GM23248 (cell line): ENCODE measurements at places on chromosomes 5 and 9.

GRCh38 chr9:27394154-27394825 lies 97.3 kb upstream of the EQTN start:
- DNase-seq: no peak

DNA sequence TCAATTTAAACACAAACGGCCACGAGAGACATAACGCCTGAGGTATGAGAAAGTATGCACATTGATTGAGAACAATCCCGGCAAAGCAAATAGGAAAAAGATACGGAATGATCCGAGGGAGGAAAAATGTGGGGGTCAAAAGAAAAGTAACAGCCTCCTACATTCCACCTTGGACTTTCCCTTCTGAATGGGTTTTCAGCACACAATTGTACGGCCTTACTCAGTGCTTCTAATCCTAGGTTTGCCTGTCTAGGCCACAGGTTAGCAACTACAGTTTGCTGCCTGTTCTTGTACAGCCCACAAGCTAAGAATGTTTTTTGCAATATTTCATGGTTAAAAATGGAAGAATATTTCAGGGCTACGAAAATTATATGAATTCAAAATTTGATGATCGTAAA lies 46.2 kb upstream of the RNF20 start:
- no peak for DNase-seq

DNA sequence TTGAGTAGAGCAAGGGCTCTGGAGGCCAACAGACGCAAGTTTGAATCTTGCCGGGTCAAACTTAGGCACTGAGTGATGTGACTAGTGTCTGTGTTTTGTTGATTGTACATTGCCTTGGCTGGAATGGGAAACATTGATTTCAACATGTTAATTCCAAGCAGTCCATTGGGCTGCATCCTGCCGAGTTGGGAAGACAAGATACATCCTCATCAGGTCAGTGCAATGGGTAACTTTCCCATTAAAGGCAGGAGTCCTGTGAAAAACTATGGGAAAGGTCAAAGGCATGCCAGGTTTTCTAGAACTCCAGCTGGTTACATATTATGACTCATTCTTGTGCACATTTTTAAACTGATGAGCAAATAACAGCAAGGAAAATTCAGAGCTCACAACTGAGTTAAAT lies 126.5 kb upstream of the ABCA1 start:
- peak; percentile 76 for DNase-seq

GRCh38 chr5:107542428-107542827 lies 128.3 kb downstream of the EFNA5 start:
- peak; percentile 76 for DNase-seq

GRCh38 chr5:54295651-54296276 lies 14.6 kb downstream of the ARL15 start:
- DNase-seq: no peak

- no peak for DNase-seq
Measured at GRCh38 chr5:135236228-135236907, 162.7 kb downstream of the MACROH2A1 start.

GRCh38 chr5:6178846-6179532 lies 199.4 kb downstream of the MED10 start:
- no peak for DNase-seq

DNA sequence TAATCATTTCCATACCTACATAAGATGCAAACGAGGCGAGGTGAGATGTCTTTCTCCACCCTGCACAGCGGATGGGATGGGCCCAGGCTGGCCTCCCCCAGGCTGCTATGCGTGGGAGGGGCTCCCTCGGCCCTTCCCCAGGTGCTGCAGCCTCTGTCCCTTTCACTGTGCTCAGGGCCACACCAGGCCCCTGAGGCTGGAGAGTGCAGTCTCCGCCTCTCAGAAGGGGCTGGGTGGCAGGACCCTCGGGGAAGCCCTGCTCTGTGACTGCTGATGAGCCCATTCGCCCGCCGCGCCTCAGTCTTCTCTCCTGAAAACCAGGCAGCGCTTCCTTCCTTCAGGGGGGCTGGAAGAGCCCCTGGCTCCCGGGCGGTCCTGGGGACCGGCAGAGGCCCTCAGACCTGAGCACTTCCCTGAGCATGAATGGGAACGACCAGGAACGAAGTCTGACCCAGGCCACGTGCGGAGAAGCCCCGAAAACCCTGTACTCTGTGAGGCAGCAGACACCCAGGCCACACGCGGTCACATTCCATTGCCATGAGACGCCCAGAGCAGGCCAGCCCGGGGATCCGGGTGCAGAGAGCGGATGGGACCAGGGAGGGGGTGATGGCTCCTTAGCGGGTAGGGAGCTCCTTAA lies 21.9 kb upstream of the NOTCH1 start:
- DNase-seq: peak; percentile 88

- peak; percentile 15 for DNase-seq
Measured at GRCh38 chr9:546797-547223, 294.7 kb upstream of the DMRT1 start.

- no peak for DNase-seq
Measured at GRCh38 chr5:133499895-133500294, 112.4 kb downstream of the FSTL4 start.

- no peak for DNase-seq
Measured at GRCh38 chr5:31846934-31847333, 208.0 kb downstream of the PDZD2 start.

DNA sequence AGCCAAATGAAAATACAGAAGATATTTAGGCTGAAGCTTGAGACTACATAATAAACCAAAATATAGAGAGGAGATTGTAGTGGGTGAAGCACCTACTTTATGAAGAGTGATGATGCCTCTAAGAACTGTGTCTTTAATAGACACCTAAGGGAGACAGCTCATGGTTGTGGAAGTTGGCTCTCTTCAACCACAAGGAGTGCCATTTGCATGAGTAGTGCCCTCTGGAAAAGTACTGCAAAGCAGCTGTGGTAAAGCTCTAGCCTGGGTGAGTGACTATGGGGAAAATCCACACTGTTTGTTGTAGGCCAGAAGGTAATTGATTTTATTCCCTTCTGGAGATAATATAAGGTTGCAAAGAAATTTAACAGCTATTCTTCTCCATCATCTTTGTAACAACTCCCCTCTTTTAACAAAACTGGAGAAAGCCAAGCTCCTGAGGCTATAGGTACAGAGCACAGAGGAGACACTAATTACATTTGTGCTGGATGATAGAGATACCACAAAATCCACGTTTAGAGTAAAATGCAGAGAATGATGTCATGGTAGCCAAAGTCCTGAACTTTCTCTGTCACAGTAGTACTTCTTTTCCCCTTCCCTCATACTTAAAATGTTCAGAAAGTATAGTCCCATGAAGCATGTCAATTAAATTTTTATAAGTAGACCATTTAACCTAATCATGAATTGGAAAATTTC lies 122.8 kb downstream of the STARD4 start:
- DNase-seq: peak; percentile 94

- peak; percentile 28 for DNase-seq
Measured at GRCh38 chr5:130055572-130055971, 151.3 kb downstream of the CHSY3 start.

GRCh38 chr9:9612270-9612669 lies 1000.5 kb downstream of the PTPRD start:
- no peak for DNase-seq

GRCh38 chr5:12183003-12183402 lies 278.8 kb upstream of the CTNND2 start:
- no peak for DNase-seq

DNA sequence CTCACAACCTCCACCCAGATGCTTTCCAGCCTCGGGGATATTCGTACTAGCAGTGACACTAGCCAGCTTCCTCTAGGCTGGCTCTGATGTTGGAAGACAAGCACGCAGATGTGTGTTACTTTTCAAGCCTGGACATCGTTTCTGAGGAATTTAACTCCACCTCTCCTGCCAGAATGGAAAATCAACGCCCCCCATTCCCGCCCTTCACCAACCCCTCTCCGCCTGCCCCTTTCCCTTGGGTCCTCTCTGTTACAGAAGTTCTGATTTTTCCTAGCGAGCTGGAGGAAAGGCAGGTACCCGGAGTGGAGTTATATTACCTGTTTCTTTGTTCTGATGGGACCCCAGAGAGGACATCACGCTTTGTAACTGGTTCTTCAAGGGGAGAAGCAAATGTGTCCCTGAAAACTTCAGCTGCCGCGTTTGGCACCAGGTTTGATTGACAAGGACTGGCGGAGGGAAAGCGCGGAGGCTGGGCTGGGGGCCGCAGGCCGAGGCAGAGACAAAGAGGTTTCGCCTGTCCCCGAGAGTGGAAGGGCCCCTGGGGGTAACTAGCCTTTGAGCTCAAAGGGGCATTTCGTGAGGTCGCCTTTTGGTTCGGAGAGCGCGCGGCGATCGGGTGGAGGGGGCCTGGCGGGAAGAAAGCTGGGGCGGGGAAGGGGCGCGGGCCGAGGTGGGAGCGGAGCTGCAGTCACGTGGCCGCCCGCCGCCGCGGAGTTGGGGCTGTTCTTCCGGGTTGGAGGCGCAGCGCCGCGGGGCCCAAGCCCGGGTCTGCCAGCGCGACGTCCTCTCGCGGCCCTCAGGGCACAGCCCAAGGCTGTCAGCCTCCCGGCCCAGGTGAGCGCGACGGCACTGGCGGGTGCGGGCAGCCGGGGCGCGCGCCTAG lies at the start of gene NNT:
TSS of gene NNT (plus strand) at position 720 of the 883 bp plus-strand sequence. CDS start 6,016 bp downstream, outside the sequence.
- DNase-seq: peak; percentile 74

DNA sequence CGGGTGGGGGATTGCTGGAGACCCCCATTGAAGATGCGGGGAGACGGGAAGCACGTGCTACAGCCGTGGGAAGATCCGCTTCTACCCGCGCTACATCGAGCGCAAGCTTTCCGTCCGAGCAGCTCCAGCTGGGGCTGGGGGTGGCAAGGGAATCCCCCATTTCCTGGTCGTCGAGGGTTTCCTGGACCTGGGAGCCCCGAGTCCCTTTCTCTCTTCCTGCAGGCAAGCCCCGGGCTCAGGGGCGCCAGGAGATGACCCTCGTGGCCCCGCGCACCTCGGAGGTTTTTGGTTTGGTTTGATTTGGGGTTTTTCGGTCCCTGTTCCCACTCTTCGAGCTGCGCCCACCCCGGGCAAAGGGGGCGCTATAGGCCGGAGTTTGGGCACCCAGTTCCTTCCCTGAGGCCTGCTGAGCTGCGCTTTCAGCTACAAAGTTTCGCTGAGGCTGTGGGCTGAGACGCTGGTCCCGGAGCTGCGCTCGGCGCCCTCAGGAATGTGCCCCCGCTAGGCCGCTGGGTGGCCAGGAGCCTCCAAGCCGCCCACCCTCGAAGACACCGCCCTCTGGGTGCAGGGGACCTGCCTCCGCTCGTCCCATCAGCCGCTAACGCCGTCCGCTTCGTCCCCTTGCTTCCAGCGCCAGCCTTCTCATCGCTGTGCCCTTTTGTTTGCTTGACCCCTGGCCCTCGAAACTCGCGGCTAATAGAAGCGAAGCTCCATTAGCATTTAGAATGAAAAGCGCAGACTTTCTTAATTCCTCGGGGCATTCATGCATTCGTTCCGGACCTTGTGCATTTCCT lies 2.9 kb downstream of the NR4A3 start:
- peak; percentile 62 for DNase-seq

GRCh38 chr5:148335259-148335658 lies at the start of gene SPINK9:
TSS of gene SPINK9 (plus strand) at chr5:148335559. CDS start at chr5:148335614, 55 bp downstream.
- DNase-seq: no peak

DNA sequence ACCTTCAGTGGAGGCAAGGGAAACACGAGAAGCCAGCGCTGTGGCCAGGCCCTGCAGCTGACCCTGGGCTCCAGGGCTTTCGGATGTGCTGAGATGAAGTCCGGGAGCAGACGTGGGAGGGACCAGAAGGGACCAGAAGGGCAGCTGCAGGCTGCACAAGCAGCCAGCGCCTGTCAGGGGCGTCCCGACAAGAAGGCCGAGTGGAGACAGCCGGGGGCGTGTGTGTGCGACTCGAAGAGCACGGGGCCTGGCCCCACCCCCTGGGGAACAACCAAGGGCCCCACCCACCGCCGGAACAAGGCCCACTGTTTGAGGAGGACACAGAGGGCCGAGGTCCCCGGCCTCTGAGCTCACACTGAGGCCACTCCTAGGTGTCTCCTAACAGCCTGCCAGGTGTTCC lies 31.4 kb downstream of the SLC12A7 start:
- DNase-seq: no peak

- DNase-seq: peak; percentile 97
Measured at GRCh38 chr5:160165137-160166068, 46.2 kb upstream of the PWWP2A start.

DNA sequence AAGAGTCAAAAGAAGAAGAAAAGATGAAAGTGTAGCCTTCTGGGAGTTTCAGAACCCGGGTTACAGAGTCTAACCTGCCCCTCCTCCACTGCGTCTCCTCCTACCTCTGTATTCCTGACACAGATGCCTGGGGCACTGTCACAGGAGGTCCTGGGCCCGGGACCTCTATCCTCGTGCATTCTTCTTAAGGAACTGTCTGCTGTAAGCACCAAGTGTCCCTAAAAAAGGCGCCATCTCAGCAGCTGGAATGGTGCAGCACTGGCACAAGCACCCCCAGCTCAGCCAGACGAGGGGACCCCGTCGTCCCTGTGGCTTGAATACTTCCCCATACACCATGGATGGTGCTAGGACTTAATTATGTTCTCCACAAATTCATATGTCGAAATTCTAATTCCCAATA lies 35.8 kb upstream of the MVB12B start:
- no peak for DNase-seq

GRCh38 chr5:37662789-37663485 lies 176.9 kb downstream of the GDNF start:
- DNase-seq: peak; percentile 55

- no peak for DNase-seq
Measured at GRCh38 chr5:146813346-146814157, 65.0 kb downstream of the PPP2R2B start.

- no peak for DNase-seq
Measured at GRCh38 chr9:89350988-89351557, 32.8 kb downstream of the SECISBP2 start.
